ENCODE measurements at places on chromosomes 1 and 21.

GRCh38 chr1:41542196-41542930 lies 57.9 kb upstream of the EDN2 start:
- DNase-seq: no peak

- DNase-seq: no peak
Measured at GRCh38 chr21:31011412-31011811, 26.9 kb downstream of the KRTAP19-8 start.

DNA sequence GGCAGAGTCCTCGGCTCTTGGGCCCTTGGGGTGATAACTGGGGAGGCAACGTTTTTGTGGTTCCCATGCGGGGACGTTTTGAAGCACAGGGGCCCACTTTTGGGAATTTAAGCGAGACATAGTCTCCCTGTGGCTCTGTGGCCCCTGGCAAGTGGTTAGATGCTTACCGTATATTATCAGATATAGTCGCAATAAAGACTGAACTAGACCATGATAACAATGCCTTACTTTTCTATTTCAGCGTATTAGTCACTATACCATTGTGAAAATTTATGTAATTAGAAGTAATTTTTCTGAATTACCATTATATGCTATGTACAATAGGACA lies 538 bp upstream of the RCAN1 start:
- DNase-seq: no peak

DNA sequence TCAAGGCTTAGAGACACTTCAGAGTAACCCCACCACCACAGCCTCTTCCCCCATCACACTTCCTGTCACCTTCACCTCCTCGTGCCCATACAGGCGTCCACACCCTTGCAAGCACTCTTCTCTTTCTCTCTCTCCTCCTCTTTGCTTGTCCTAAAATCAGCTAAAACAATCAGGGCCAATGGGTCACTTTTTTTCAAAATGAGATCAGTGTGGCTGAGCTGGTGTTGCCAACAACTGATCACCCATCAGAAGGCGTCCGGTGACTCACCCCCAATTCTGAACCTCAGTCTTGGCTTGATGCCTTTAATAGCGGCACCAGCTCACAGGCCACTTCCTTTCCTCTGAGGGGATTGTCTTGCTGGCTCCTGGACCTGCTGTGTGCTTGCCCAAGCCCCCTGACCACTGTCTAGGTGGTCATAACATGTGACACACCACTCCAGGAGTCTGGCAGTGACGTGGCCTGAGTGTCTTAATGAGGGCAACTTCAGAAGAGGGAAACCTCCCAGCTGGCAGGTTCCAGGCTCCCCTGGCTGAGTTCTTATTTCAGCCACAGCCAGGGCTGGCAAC lies 1.6 kb downstream of the DRAXIN start:
- no peak for DNase-seq

DNA sequence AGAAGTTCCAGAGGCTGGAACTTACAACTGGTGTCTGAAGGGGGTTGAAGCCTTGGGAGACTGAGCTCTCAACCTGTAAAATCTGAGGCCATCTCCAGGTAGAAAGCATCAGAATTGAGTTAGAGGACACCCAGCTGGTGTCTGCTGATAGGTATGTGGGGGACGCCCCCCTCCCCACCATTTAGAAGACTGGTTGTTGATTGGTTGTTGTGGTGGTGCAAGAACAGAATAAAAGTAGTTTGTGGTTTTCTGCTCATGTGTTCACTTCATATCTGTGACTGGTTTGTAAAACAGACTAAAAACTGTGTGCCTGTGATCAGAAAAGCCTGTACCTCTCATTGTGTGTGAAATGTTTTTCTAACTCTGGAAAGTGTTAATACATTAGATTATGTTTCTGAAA lies 33.2 kb upstream of the PDE4B start:
- no peak for DNase-seq

GRCh38 chr1:156760092-156760795 lies 7.1 kb upstream of the PRCC start:
- no peak for DNase-seq

DNA sequence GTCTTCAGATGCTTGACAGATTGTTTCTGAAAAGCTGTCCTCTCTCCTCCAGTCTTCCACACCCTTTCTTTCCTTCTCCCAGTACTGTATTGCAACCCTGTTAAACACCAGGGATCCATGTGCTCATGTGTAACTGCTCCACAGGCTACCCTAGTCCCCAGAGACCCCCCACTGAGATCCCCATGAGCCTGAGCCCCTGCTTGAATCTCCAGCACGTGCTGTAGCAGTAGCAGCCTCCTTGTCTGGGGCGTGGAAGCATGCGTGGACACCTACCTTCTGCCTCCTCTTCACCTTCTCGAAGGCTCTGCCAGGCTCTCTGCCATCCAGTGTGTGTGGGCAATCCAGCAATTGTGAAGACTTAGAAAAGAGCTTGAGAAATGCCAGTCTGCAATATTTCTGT lies 25.2 kb downstream of the GPR137B start:
- no peak for DNase-seq

DNA sequence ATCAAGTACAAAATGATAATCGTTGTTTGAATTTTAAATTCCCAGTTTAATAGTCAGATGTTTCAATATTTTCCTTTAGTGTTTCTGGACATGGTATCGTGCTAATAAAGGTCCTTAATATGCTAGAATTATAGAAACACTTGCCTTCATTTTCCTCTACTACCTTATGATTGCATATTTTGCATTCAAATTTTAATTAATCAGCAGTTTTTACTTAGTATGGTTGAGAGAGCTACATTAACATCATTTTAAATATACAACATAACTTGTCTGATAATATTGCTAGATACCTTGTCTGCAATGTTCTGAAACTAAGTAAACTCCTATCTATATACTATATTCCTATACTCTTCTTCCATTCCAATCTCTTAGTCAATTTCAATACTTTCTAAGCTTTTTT lies 66.3 kb downstream of the USH2A start:
- DNase-seq: no peak

GRCh38 chr1:243837907-243838535 lies 12.0 kb downstream of the AKT3 start:
- no peak for DNase-seq

DNA sequence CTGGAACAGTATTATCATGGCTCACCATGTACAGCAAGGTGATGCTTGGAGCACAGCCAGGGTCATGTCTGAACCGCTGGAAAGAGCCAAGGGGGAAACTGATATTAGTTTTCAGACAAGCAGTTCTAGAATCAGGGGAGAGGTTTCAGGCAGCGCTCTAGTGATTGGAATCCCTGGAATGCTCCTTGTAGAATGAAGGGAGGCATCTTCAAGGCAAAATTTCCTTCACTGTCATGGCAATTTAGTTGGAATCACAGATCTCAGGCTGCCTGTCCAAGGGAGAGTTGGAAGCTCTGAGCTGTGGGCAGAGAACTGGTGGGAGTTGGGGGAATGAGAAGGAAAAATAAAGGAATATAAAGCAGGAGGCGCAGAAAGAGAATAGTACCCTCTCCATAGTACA lies 737.1 kb downstream of the PTPRU start:
- no peak for DNase-seq

- DNase-seq: no peak
Measured at GRCh38 chr1:108199201-108199691, 897 bp downstream of the SLC25A24 start.

GRCh38 chr1:10692401-10693021 lies 103.9 kb downstream of the CASZ1 start:
- no peak for DNase-seq

DNA sequence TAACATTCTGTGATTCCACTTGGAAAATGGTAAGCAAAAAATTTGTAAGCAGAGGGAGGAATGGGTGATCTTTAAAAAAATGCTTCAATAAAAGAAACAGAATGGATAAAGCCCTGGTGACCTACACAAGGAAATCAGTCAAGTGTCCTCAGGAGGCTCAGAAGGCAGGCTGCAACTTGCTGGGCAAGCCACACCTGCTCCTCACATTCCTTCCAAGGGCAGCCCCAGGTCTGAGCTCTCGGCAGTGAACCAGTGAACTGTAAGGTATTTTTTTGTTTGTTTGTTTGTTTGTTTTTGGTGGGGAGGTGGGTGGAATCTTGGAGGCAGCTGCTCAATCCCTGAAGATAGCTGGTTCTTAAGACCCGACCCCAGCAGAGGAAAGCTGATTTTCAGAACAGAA lies 4.4 kb downstream of the TACSTD2 start:
- DNase-seq: no peak

- DNase-seq: no peak
Measured at GRCh38 chr1:108049178-108049819, 84.3 kb upstream of the VAV3 start.

- DNase-seq: no peak
Measured at GRCh38 chr1:38296047-38296446, 249.5 kb upstream of the POU3F1 start.

GRCh38 chr21:29640080-29640508 lies 299.7 kb downstream of the GRIK1 start:
- DNase-seq: no peak

- DNase-seq: no peak
Measured at GRCh38 chr1:233372218-233373120, 44.9 kb downstream of the MAP3K21 start.

- DNase-seq: no peak
Measured at GRCh38 chr1:215599418-215600074, 32.4 kb downstream of the KCTD3 start.

- no peak for DNase-seq
Measured at GRCh38 chr1:243246916-243247315, 8.2 kb downstream of the CEP170 start.

DNA sequence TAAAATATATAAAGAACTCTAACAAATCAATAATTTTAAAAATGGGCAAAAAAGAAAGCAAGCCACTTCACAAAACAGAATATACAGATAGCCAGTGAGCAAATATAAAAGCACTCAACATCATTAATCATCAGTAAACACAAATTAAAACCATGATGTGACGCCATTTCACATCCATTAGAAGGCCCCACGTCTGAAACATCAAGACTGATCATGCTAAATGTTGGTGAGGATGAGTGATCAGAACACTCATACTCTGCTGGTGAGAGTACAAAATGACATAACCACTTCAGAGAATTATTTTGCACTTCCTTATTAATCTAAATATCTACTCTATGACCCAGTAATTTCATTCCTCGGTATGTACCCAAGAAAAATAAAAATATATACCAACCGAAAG lies 512.2 kb upstream of the NR5A2 start:
- DNase-seq: no peak

DNA sequence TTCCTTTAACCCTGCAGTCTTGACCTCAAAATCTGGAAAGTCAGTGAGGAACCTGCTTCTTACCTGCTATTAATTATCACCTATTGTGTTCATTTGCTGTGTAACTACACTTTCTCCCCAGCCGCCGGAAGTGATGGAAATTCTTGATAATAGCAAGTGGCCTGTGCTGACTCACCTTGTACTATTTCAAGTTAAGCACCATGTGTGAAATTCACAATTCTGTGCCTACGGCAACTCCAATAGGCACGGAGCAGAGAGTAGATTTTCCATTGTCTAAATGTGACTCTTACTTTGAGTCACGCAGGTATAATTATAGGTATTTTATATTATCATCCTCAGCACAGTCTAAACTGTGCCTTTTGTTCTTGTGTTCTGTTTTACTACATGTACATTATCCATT lies 466.8 kb downstream of the KIF26B start:
- DNase-seq: no peak
